ENCODE measurements at places on chromosomes 5 and 9.

DNA sequence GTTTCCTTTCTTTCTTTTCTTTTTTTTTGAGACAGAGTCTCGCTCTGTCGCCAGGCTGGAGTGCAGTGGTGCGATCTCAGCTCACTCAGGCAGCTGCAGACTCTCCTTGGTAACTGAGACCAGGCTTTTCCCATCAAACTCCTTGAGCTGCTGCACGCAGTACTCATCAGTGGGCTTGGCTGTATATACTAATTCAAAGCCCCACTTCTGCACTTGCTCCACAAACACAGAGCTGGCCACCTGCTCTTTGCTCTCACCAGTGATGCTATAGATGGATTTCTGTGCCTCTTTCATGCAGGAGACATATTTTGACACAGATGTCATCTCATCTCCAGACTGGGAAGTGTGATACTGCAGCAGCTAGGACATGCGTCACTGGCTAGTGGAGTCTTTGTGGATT lies 252.7 kb downstream of the AP3B1 start:
- no peak for DNase-seq

GRCh38 chr9:90539286-90539685 lies 103.3 kb downstream of the DIRAS2 start:
- no peak for DNase-seq

DNA sequence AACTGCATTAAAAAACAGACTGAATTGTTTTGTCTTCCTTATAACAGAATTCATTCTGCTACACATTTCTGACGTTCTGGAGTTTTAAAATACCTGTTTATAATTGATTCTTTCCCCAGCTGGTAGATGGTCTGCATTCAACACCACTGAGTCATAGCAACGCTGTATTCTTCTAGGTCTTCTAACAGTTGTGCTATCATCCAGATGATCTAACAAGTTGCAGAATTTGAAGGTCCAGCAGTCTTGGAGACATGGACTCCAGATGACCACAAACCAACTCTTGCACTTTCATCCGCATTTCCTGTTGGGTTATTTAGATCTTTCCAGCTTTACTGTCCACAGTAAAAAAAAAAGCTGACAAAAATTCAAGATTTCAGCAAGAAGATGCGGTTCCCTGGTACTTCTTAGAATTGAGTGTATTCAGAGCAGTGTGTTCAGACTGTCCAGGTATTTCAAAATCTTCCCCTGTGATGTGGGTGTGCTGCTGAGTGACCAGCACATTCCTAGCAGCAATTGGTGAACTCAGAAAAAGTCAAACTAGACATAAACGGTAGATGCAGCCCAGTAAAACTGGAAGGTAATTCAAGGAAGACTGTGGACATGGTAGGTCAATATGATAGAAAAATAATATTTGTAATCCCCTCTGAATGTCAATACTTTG lies 50.2 kb downstream of the CSNK1A1 start:
- DNase-seq: no peak

GRCh38 chr9:16386007-16386826 lies 484.3 kb downstream of the BNC2 start:
- no peak for DNase-seq

DNA sequence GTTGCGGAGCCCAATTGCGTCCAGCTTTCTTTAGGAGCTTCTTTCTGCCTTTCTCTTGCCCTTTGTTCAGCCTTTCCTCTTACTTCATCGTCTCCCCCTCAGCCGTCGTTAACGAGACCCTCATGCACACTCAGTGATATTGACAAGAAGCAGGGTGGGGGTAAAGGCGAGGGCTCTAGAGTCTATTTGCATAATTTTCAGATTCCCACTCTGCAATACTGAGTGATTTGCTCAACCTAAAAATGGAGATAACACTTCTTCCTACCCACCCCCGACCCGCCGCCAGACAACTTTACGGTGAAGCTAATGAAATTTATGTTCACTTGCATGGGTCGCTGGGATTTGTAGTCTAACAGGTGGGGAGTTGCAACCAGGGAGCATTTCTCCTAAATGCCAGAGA lies 1.3 kb upstream of the TBC1D2 start:
- no peak for DNase-seq

DNA sequence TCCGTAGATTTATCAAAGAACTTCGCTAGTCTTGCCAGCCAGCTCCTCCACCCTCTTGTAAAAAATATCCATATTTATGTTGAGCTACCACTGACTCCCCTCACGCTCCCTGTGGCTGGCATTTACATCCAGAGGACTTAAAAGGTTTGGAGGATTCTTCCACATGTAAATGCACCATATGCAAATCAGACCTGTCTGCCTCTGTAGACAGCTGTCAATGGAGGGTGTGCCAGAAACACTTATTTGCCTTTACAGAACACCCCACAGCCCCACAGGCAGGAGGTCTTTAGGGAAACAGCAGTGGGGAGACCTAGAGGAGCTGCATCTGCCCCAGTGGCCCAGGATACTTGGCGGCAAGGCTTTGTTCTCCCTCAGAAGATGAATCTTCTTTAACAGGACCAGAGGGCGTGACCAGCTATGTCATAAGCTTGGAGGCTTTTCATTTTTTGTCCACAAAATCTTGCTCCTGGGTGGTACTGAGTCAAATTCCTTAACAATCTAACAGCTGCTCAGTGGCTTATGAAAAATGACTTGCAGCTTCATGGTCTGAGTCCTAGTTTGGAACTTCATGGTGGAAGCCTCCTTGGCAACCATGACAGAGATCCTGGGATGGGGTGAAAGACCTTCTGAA lies 535.8 kb downstream of the EBF1 start:
- no peak for DNase-seq

DNA sequence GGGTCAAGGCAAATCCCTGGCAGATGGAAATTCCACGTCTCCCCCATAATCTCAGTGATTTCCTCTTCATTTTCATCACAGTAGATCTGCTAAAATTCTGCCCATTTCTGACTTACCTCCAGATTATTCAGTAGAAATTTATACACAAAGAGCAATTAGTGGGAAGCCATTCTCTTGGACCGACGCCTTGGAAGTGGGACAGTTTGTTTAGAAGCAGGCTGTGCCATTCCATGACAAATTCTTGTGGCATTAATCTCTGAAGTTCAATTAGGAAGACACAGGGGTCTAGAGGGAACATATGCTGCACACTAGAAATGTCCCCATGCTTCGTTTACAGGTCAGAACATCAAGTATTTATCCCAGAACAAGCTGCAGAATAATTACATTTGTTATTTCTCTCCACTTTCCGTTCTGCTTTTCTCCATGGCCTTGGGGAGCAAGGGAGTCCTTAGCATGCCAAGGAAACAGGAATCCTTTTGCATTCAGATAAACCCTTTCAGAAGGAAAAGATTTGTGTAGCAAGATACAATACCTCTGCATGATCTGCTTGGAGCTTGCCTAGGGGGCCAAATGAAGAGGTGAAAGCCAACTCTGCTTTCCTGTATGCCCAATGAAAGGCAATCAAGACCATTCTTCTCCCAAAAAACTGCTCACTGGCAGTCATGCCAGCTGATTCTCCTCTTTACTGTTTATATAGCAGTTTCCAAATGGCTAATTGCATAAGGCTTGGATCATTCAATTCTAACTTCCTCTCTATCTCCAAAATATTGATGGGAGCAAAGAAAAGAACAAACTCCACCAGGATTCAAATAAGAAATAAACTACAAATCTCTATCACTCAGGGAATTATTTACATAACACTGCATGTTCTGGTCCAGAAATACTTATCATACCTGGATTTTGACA lies 2.5 kb upstream of the PRKACG start:
- DNase-seq: no peak

DNA sequence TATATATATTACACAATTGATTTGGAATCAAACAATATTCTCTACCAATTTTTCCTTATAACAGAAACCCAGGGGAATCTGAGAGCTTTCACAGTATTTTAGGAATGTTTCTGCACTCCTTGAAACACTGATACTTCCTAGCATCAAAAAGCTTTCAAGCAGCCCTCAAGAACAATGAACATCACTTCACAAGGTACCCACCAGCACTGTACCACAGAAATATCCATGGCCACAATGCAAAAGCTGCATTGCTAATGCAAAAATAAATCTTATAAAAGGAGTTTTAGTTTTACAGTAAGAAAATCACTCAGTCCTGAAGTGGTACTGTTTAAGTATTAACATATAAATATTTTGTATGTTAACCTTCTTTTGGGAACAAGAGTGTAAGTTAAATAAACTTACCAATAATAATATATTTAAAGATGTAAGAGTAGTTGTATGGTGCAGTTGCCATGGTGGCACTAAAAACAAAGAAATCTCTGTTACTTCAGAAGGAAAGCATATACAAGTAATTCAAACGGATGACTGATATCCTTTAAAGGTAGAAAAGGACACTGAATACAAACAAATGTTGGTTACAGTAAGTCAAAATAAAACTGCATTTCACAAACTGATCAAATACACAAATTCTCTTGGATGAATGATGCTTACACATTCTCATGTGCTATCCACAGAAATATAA lies 8.6 kb downstream of the RAB14 start:
- no peak for DNase-seq

DNA sequence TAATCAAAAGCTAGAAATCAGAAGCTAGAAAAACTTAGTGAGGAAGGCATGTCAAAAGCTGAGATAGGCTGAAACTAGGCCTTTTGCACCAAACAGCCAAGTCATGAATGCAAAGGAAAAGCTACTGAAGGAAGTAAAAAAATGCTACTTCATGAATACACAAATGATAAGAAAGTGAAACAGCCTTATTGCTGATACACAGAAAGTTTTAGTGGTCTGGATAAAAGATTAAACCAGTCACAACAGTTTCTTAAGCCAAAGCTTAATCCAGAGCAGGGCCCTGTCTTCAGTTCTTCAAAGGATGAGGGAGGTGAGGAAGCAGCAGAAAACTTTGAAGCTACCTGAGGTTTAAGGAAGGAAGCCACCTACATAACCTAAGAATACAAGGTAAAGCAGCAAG lies 102.5 kb upstream of the SH3GL2 start:
- no peak for DNase-seq

GRCh38 chr9:136201174-136201573 lies 3.8 kb downstream of the LHX3 start:
- DNase-seq: no peak

- DNase-seq: no peak
Measured at GRCh38 chr9:89278997-89279739, 31.8 kb upstream of the CKS2 start.

GRCh38 chr9:94981723-94982090 lies 255.2 kb downstream of the AOPEP start:
- no peak for DNase-seq

DNA sequence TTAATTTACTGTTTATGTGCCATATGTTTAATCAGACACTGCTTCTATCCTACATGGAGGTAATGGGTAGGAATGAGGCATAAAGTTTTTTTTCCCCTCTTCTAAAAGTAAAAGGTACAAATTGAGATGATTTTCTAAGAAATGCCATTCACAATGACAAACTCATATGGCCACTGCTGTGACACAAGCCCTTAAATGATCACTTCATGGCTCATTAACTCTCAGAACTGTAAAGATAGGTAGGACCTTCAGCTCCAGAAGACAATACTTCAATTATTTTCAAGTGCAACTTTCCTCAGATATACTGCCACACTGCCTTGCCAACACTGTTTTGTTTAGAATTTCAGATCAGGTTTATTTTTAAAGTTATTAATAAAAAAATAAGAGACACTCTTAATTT lies 362.9 kb upstream of the ZNF608 start:
- DNase-seq: no peak

GRCh38 chr5:157445745-157446411 lies 14.1 kb upstream of the NIPAL4 start:
- no peak for DNase-seq

DNA sequence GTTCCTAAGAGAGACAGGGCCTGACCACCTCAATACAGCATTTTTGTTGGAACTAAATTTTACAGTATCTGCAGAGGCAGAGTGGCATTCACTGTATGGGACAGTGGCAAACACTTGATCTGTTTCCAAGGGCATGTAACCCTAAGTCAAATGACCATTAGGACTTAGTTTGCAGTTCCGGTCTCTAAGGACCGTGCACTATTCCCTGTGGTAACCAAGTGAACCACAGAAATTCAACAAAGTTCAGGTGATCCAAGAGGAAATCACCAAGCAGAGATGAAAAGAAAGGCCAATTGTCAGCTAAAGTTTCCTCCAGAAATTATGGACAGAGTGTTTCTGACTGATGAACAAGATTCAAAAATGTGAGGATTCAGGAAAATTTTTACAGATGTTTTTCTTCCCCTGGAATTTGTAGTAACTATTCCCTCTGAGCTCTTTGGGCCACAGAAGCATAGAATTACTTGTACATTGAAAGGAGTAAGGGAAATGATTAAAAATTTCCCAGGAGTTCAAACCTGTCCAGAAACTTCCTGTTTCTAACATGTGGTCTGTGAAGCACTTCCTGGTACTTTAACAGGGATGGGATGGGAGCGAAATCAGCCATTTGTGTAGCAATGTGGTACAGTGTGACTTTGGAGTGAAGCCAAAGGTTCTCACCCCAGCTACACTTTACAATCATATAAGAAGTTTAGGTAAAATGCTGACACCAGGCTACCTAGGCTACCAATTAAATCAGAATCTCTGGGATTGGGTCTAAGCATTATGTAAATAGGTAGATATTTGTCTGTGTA lies 266.1 kb upstream of the MAP3K1 start:
- DNase-seq: no peak

DNA sequence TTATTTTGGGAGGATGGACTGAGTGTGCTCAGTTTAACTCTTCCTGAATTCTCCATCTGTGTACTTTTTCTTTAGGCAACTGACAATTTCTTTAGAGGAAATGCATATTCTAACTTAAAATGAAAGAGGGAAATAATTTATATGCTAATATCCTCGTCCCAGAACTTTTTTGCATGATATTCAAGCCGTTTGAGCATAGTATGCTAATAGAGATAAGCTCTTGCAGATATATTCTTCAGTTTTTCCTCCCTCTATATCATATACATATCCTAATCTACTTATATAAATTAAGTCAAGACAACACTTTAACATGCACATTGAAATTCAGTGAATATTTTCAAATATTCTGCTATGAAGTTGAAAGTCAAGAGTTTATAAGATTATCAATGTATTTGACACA lies 84.7 kb downstream of the YTHDC2 start:
- DNase-seq: no peak

DNA sequence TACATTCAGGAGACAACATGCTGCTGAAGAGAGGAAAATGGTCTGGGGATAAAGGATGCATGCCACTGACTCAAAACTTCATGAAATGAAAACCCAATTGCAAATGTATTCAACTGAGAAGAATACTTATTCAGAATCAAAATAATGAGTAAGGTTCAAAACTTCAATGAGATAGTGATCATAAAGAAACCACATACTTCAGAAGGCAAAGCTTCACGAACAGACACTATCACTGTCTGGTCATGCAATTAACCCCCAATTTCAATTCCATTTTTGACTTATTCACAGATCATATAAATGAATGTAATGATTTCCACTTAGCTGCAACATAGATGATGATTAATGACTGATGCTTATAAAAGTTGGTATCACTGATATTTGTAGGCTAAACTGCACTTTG lies 33.0 kb upstream of the CTNNAL1 start:
- DNase-seq: no peak

GRCh38 chr9:14827805-14828204 lies 82.4 kb downstream of the FREM1 start:
- DNase-seq: no peak

DNA sequence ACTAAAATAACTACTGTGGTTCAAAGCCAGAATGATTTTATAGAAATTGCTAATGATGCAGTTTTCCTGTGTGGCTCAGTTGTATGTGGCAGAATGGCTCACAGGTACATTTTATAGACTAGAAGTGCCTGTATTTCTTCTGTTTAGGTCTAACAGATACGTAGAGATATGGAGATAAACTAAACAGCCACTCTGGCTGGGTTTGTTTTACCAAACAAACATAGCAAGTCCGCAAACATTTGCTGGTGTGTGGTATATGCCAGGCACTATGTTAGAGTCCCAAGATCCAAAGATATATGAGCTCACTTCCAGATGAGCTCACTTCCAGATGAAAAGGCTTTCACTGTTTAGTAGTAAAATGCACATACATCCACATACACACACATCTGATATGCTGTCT lies 24.4 kb downstream of the ADRB2 start:
- DNase-seq: no peak

All from stimulated activated CD4-positive, alpha-beta T cell treated with anti-CD3 and anti-CD28 coated beads, TNF-alpha, amount 100 ng/mL, for 24 hours (primary cell).